Head of caudate nucleus (tissue), 42 donors: ENCODE measurements at places on chromosomes 5 and 9.

DNA sequence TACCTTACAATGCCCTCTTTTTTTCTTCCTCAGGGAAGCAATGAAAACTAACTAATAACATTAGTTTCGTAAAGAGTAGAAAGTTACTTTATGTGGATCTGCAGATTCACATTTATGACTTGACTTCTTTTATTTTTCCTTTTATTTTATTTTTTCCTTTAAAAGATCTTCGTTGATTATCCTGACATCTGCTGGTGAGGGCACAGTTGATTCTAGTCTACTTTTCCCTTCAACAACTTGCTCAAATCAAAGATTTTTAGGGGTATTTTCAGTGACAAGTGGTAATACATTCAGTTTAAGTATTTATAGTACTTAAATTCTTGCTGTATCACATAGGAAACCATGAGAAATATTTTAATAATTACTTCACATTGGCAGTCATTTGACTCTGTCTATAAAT lies 4.9 kb downstream of the EDIL3 start:
- DNase-seq, result no peak

DNA sequence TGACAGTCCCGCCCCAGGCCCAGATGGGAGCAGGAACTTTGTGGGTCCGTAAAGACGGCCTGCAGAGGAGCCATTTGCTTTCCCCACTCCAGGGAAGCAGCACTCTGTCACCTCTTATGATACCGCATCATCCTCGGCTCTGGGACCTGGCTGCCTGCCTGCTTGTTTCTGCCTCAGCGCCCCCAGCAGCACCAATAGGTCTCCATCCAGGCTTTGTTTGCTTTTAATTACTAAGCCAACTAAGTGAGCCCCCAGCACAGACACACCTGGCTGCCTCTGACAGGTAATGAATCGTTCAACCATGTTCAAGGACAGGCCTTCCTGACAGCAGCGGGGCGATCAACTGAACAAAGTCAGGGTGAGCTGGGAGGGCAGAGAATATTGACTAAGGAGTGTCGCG lies 141.4 kb downstream of the C5orf15 start:
- DNase-seq, result no peak

DNA sequence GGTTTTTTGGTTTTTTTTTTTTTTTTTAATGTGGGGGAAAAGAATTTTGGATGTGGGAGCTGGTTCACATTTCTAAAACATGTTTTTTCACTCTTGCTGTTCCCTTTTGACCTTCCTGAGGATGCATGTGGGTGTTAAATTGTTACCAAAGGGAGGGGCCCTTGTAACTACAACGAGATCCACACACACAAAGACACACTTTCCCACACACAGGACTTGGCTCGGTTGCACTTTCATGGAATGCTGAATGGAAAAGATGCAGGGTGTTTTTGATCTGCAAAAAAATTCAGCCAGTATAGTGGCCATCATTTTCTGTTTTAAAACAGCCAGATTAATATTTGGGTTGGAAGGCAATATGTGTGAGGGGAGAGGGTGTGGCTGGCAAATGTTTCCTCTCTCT lies 576.9 kb downstream of the EBF1 start:
- no peak for DNase-seq

DNA sequence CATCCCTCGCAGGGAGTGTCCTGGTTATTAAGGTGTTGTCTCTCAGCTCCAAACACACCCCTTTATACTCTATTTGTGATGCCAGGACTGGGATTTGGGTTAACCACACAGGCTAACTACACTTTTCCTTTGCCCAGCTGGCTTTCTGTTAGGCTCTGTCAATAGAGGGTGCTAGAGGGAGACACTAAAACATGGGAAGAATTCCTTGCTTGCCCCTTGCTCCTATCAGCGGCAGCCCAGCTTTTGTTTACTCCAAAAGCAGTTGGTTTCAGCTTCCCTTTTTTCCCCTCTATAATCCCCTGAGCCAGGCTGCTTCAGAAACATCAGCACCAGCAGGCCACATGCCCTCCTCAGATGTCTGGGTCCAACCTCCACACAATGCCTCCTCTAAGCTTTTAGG lies 297.1 kb downstream of the KCTD16 start:
- DNase-seq, result no peak

DNA sequence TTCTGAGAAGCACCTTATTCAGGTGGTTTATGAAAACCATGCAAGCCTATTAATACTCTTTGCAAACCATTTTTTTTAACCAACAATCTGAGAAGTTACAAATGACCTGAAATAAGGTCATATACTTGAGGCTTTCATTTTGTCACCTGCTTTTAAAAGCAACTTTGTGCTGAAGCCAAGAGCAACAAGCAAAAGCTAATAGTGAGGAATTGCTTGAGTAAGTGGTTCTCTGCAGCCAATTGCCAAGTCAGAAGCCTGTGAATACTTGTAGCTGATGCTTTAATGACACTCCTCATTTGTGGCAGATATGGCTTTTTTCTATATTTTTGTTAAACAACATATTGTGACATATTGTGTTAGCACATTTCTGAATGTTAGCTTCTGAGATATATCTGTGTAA lies 126.7 kb upstream of the ZNF608 start:
- no peak for DNase-seq

DNA sequence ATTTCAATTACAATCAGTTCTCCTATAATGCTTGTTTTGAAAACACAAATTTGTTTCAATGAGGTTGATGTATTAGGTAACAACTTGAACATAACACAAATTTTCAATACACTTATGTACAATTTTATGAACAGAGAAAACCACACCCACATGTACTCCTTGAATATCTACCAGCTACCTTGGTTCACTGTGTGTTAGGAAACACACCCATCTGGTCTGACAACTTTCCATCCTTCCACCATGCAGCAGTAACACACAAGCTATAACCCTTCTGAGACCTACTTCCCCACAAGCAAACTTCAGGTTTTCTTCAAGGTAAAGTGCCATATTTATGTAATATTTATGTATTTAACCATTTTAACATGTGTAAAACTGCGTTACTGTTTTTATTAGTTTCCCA lies 36.4 kb upstream of the UBQLN1 start:
- no peak for DNase-seq

DNA sequence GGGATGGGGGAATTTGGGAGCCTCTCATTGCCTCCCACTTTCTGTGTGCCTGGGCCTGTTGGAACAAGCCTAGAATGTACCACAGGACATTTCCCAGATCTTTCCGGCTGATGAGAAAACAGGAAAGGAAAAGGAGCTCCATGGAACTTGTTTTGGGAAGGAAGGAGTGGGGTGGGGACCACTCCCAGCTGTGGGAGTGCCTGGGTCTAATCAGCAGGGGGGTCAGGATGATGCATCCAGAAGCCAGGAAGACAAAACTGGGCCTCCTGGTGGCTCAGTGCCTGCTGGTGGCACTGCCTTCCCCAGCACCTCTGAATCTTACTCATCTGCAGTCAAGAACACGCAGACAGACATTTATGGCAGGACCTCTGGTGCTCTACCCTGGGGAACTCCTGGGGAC lies 2.8 kb downstream of the SMIM33 start:
- DNase-seq, result no peak

DNA sequence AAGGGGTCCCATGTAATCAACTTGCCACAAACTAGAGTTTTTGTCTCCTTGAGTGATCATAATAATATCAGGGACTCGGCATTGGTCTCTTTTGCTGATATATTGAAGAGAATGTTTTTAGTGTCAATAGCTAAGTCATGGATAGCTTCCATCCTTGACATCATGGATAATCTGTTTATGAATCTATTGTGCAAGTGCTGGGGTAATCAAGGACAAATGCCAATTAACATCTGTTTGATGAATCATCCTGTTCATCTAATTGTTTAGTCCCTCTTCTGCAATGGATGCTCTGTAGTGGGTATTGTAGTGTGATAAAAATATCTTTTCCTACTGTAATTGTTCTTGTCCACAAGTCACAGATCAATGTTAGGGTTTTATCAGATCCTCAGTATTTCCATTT lies 607.5 kb upstream of the SEMA6A start:
- DNase-seq, result no peak

GRCh38 chr9:37035648-37036370 lies 1.7 kb upstream of the PAX5 start:
- no peak for DNase-seq

GRCh38 chr5:128491291-128491690 lies 46.8 kb downstream of the FBN2 start:
- DNase-seq, result no peak

- no peak for DNase-seq
These were observed 38.8 kb downstream of the BARX1 start for GRCh38 chr9:93916358-93916757.

- no peak for DNase-seq
These were observed 63.8 kb upstream of the PPARGC1B start for GRCh38 chr5:149666212-149666852.
